ENCODE measurements at places on chromosomes 2 and 18. TPM values are rescaled to one million over a fixed set of nuclear protein-coding genes. Genes with fewer than 3 reads are reported as not detected.

DNA sequence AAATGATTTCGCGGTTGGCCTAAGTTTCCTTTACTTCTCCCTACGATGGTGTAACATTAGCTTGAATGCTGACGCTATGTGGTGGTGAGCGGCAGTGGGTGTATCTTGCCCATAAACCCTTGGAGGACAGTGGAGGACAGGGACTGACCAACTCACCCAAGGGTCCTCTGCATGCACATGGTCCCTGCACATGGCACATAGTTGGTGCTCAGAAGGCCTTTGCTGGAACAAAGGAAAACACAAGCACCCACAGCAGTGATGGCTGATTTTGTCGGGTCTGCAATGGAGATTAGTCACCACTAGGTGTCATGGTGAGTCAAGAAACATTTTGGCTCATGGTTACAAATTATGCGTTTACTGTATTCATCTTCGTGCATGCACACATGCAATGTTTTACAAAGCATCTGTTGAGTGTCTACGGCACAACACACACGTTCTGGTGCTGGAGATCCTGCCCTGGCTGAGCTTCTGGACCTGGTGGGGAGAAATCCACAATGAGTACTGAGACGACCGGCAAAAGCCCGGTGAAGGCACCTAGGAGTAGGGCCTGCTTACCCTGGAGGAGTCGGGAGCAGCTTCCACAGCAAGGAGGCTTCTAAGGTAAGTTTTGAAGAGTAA, 44.0 kb downstream of the PDCL3 start:
- DNase-seq = peak; percentile 19

DNA sequence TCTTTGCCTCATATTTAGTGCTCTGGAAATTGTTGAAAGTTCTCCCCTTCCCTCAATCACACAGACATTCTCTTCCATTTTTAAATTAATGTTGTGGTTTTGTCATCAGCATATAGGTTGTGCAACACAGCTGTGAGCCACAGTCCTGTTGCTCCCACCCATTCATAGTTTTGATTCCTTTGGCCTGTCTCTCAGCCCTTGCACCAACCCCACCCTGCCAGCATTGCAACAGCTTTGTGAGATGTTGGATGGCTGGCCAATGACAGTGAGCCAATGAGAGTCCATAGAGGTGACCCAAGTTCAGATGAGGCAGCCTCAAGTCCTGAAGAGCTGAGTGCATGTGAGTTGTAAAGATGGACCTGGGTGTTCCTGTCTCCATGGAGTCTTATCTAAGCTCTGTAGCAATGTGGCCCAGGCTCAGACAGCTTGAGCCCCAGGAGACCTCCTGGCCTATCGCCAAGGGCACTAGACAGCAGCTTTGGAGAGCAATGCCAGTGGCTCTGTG, 775.5 kb downstream of the RNF144A start:
- DNase-seq = peak; percentile 88

GRCh38 chr2:230847883-230848388, 16.8 kb upstream of the ITM2C start:
- peak; percentile 78 for DNase-seq

GRCh38 chr18:5979176-5979888, 84.0 kb upstream of the TMEM200C start:
- no peak for DNase-seq

- DNase-seq = no peak
Measured at GRCh38 chr18:24499814-24500213, 39.4 kb downstream of the HRH4 start.

GRCh38 chr2:20758997-20759396, 63.9 kb downstream of the LDAH start:
- no peak for DNase-seq

GRCh38 chr2:96687266-96687665, 44.7 kb downstream of the FER1L5 start:
- no peak for DNase-seq

DNA sequence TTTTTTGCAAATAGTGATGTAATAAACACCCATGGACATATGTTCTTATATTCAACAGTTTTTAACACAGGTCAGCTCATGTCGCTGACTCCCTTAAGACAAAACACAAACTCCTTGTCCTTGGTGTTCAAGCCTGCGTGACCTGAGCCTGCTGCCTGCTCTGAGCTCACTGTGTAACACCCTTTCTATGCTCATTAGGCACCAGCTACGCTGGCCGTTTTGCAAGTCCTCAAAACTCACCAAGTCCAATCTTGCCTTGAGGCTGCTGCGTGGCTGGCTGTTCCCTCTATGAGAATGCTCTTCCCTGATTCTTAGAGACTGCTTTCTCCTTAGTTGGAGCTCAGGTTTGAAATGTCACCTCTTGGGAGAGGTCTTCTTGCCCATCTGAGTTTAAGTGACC, 100.5 kb upstream of the GLI2 start:
- no peak for DNase-seq

- no peak for DNase-seq
Measured at GRCh38 chr2:236956641-236957040, 129.0 kb upstream of the COPS8 start.

- DNase-seq = no peak
Measured at GRCh38 chr18:49076654-49077166, 125.9 kb upstream of the SMAD7 start.

- DNase-seq = peak; percentile 63
Measured at GRCh38 chr2:168192839-168193616, 54.4 kb downstream of the STK39 start.

DNA sequence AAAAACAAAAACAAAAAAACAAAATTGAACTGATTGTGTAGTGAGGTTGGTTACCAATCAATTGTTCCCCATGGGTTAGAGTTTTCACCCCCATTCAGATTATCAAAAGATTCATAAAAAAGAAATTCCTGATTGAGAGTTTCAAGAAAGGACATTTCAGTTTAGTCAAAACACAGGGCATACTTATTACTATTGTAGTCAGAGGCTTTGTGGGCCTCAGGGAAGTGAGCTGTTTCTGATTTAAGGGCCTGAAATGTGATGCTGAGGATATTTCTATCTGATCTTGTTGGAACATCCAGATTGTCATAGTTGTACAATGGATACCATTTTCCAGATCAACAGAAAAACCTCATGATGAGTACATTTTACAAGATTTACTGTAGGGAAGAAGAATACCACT, 368.1 kb upstream of the NETO1 start:
- no peak for DNase-seq

DNA sequence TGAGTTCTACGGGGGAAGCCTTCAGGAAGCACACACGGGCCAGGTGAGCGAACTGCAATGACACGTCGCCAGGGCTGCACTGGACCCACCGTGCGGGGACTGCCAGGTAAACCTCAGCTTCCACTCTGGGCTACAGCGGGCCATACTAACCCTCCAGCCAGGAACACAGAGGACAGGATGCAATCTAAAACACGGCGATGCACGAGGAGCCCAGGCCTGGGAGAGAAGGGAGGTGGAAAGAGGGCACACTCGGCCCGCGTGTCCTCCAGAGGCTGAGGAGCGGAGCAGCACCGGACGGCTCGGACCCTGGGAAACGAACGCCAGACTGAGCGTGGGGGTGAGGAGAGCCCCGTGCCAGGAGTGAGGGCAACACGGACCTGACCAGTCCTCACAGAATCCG, 69.3 kb downstream of the HDAC4 start:
- DNase-seq = no peak

DNA sequence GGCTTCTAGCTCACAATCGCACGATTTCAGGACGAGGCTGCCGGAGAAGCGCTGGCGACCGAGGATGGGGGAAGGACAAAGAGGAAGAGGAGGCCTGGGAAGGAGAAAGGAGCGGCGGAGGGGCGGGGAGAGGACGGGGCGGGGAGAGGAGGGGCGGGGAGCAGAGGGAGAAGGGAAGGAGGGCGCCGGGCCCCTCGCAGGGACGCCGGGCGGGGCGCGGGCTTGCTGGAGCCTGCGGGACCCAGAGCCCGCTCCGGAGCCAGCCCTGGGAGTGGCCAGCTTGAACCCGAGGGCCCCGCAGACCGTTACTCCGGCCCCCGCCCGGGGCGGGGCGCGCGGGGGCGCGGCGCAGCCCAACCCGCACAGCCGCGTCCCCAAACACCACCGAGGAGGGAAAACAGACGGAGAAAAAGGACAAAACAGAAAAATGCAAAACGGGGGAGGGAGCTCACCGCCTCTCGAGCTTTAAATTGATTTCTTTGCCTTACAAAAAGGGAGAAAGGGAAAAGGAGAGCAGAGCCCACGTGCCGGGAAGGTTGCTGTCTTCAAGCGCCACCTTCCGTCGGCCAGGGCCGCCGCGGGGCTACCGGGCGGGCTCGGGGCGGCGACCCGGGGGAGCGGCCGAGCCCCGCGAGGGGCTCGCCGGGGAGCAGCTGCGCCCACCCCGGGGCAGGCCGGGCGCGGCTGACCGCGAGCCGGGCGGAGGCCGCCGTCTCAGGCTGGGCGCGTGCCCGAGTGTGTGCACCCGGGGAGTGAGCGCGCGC, 781 bp upstream of the SOX11 start:
- DNase-seq = peak; percentile 82

DNA sequence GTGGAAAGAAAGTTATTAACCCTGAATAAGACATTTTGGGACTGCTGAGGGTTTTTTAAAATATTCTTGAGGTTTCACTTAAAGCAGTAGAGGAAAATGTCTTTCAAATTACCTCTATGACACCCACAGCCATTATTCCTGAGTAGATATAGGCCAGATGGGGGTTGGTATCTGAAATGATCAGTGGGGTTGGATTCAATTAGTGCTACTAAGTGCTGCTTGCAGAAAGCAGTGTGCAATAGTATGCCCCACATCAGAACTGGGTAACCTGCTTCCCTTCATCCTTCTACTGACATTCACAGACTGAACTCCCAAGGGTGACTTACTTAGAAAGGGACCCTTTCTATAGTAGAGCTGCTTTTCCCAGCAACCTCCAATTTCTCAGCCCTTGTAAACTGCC, 7.3 kb upstream of the ETAA1 start:
- no peak for DNase-seq

- no peak for DNase-seq
Measured at GRCh38 chr18:58144671-58145285, 100.8 kb downstream of the NEDD4L start.

GRCh38 chr2:85741833-85742455, 11.8 kb upstream of the ATOH8 start:
- peak; percentile 99 for DNase-seq

GRCh38 chr18:58599106-58599505, 29.8 kb downstream of the ALPK2 start:
- peak; percentile 82 for DNase-seq

DNA sequence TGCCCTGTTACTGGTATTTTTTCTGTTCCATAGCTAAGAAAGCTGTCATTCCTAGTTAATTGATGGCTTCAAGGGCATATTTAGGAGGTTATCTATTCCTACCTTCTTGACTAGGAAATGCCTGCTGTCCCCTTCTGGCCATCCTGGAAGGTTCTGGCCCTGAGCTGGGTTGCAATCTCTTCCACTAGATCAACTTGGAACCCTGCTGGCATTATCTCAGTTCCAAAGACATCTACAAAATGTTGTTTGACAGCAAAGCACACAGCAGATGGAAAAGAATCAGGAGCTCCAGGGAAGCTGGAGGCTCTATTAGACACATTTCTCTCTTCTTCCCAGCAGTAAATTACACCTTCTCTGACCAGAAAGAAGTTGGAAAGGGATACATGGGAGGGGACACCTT, 192.1 kb downstream of the ARHGAP28 start:
- DNase-seq = no peak

GRCh38 chr18:63897072-63897471, 9.6 kb downstream of the SERPINB2 start:
- DNase-seq = no peak

- peak; percentile 68 for DNase-seq
Measured at GRCh38 chr2:6823111-6823510, 42.6 kb downstream of the CMPK2 start.

- no peak for DNase-seq
Measured at GRCh38 chr2:151781642-151782041, 46.6 kb downstream of the ARL5A start.

DNA sequence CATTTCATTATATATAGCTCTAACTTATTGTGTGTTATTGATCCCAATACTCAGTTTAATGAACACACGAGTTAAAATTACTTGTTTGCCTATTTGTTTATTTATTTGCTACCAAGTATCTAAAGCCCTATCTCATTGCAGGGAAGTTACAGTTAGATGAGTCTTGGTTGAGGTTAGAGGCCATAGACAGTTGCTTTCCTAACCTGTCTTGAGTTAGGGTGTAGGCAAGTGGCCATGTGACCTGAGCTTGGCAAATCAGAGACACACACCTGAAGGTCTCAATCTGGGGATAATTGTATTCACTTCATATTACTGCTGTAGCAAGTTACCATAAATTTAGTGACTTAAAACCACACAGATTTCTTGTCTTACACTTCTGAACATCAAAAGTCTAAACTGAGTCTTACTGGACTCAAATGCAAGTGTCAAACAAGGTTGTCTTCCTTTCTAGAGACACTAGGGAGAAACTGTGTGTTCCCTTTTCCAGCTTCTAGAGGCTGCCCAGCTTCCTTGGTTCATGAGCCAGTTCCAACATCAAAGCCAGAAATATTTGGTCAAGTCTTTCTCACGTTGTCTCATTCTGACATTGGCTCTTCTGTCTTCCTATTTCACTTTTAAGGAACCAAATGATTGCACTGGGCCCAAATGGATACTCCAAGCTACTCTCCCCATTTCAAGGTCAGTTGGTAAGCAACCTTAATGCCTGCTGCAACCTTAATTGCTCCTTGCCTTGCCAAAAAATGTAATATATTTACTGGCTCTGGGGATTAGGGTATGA, 39.7 kb downstream of the COL3A1 start:
- DNase-seq = peak; percentile 60

GRCh38 chr2:47644351-47644750, 138.6 kb upstream of the MSH6 start:
- DNase-seq = no peak

DNA sequence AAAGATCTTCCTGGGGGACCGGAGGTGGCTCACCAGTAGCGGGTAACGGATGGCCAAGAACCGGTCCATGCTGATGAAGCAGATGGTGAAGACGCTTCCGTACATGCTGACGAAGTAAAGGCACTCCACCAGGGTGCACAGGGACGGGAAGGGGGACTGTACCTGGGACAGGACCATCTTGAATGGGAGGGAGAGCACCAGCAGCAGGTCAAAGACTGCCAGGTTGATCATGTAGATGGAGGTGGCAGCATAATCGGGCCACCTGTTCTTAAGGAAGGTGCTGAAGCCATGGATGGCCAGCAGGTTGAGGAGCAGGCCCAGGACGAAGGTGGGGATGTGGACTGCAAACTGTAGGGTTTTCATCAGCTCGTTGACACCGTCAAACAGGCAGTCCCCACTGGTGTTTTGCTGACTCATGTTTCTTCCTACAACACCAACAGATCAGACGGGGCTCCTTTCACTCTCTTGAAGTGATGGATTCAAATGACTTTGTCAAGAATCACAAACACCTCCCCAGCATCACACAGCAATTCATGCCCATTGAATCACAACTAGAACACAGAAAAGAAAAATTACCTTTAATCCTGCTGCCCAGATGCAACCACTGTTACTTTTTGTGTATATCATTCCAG, 14.4 kb downstream of the GPR55 start:
- DNase-seq = no peak

SUCLG1 gene
- 71.1 TPM for total RNA-seq

GCKR gene
- 0.26 TPM for total RNA-seq

LCT gene
- under 0.01 TPM for total RNA-seq

ATP5F1A gene
- total RNA-seq = 591 TPM

THSD7B gene
- total RNA-seq = under 0.01 TPM

CHRND gene
- not detected for total RNA-seq

GALNT3 gene
- 0.66 TPM for total RNA-seq

EIF2AK3 gene
- total RNA-seq = 20.3 TPM

IL1RL1 gene
- 0.50 TPM for total RNA-seq

C2orf81 gene
- total RNA-seq = 1.5 TPM

SP3 gene
- total RNA-seq = 125 TPM

RAB11FIP5 gene
- 35.0 TPM for total RNA-seq
